ENCODE measurements at places on chromosomes 16 and 17. TPM values are rescaled to one million over a fixed set of nuclear protein-coding genes. Genes with fewer than 3 reads are reported as not detected.

- H3K4me1 ChIP-seq = peaks cover 4% of the 10 kb centered on the region
- H3K36me3 ChIP-seq = no peaks in the 10 kb centered on the region
These were observed 42.6 kb downstream of the TENT4B start for GRCh38 chr16:50195756-50196155.

GRCh38 chr17:42252597-42253550, 23.3 kb downstream of the STAT5B start:
- H3K36me3 ChIP-seq = no peaks in the 10 kb centered on the region
- no peaks in the 10 kb centered on the region for H3K4me1 ChIP-seq
- H3K4me3 ChIP-seq = no peak overlapping the region
- no peaks in the 10 kb centered on the region for H3K27me3 ChIP-seq
- no peak for DNase-seq

DNA sequence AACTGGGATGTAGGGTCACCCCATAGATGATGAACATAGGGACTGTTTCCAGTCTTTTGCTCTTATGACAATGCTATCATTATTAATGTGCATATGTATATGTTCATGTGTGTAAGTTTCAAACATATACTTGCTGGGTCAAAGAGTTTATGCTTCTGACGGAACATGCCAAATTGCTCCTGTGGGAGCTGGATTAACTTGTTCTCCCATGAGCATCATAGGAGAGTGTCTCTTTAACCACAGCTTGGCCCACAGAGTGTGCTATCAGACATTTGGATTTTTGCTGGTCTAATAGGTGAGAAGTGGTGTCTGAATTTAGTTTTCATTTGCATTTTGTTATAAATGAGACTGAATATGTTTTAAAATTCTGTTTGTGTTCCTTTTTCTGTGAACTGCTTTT, 22.3 kb upstream of the ADORA2B start:
- no peaks in the 10 kb centered on the region for H3K36me3 ChIP-seq
- H3K27ac ChIP-seq = no peak overlapping the region
- H3K4me1 ChIP-seq = peaks cover 3% of the 10 kb centered on the region
- DNase-seq = no peak

DNA sequence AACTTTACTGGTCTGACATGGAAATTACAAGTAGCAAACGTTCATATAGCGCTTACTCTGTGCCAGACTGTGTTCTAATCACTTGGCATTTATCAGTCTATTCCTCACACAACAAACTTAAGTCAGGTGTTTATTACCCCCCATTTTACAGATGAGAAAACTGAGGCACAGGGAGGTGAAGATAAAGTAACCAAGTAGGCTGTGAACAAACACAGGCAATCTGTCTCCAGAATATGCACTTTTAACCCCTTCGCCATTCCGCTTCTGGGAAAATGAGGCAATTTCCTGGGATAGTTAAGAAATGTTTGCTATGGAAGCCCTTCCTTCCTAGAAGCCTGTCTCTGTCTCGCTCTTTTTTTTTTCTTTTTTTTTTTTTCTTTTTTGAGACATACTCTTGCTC, 12.2 kb upstream of the CXCL16 start:
- H3K27ac ChIP-seq = no peak overlapping the region
- DNase-seq = no peak
- no peaks in the 10 kb centered on the region for H3K36me3 ChIP-seq

- no peak for DNase-seq
- no peak overlapping the region for H3K27ac ChIP-seq
- no peak overlapping the region for H3K4me3 ChIP-seq
- H3K4me1 ChIP-seq = no peaks in the 10 kb centered on the region
- H3K36me3 ChIP-seq = no peaks in the 10 kb centered on the region
- no peaks in the 10 kb centered on the region for H3K27me3 ChIP-seq
These were observed 157.7 kb downstream of the CDH11 start for GRCh38 chr16:64964126-64964540.

- no peaks in the 10 kb centered on the region for H3K36me3 ChIP-seq
- no peaks in the 10 kb centered on the region for H3K4me1 ChIP-seq
- no peaks in the 10 kb centered on the region for H3K27me3 ChIP-seq
These were observed at the start of gene CD79B for GRCh38 chr17:63931981-63932561. TSS of gene CD79B (minus strand) at chr17:63932331. CDS start at chr17:63932261, 70 bp downstream.

GRCh38 chr16:73265124-73265837, 217.4 kb upstream of the ZFHX3 start:
- no peak overlapping the region for H3K27ac ChIP-seq
- H3K36me3 ChIP-seq = no peaks in the 10 kb centered on the region
- H3K4me1 ChIP-seq = no peaks in the 10 kb centered on the region
- H3K4me3 ChIP-seq = no peak overlapping the region
- H3K27me3 ChIP-seq = no peaks in the 10 kb centered on the region
- DNase-seq = no peak

SCN4A gene
- total RNA-seq = under 0.01 TPM

SMIM22 gene
- not detected for total RNA-seq

TSPOAP1 gene
- total RNA-seq = 15.4 TPM

TBC1D28 gene
- total RNA-seq = not detected

ITGB4 gene
- total RNA-seq = 15.7 TPM

ITGAL gene
- total RNA-seq = 1.5 TPM
